Aorta (tissue), 5 donors: ENCODE measurements at places on chromosomes 1 and 21. TPM values are rescaled to one million over a fixed set of nuclear protein-coding genes. Genes with fewer than 3 reads are reported as not detected.

DNA sequence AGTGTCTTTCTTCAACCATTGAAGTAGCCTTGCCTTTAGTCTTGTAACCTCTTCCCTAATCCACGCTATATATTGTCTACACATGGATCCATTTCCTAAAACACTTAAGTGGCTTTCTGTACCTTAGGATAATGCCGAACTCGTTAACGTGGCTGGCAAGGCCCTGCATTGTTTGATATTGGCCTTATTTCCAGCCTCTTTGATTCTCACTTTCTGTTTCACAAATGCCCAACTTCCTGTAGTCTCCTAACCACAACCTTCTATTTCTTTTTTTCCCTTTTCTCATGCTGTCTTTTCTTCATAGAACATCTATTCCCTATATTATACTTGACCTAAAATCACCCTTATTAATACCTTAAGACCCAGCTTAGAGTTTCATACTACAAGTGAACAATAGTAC lies 536.0 kb downstream of the LMO4 start:
- DNase-seq: no peak

GRCh38 chr1:228821252-228821651 lies 86.0 kb downstream of the RHOU start:
- DNase-seq: no peak

ALPL gene
- 22.3 TPM for total RNA-seq

DNA sequence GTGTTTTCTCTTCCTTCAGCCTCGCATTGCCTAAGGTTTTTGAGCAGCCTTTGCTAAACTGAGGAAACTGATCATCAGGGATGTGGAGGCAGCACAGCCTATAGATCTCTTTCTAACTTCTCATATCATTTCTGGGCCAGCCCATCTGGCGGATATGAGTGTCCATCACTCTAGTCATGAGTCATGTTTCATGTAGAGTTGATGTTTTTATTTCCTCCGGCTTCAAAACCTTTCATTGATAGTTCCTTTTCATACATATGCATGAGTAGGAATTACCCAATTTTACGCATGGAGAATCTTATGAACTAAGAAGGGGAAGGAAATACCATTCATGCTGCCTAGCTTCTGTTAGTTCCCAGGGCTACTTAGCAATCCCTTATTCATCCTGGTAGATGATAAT lies 66.3 kb downstream of the SPATA46 start:
- DNase-seq: no peak

- no peak for DNase-seq
These were observed 52.5 kb downstream of the DISC1 start for GRCh38 chr1:231679109-231679508.

DNA sequence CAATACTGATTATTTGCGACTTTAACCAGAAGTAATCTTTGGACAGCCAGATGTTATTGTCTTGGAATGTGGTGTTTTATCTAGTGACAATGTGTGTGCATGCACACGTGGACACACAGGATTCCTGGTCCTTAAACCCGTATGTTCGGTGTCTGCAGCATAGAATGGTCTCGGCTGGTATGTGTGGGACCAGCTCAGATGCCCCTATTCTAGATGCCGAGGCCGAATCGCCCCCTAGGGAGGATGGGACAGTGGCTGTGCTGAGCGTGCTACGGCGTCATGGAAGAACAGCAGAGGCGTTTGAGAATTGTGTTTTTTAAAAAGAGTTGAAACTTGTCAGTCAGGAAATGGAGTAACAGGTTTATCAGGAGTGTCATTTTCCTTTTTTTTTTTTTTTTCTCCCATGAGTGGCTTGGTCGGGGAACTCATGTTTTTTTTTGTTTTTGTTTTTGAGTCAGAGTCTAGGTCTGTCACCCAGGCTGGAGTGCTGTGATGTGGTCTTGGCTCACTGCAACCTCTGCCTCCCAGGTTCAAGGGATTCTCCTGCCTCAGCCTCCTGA lies 30.1 kb downstream of the SKI start:
- DNase-seq: no peak

DNA sequence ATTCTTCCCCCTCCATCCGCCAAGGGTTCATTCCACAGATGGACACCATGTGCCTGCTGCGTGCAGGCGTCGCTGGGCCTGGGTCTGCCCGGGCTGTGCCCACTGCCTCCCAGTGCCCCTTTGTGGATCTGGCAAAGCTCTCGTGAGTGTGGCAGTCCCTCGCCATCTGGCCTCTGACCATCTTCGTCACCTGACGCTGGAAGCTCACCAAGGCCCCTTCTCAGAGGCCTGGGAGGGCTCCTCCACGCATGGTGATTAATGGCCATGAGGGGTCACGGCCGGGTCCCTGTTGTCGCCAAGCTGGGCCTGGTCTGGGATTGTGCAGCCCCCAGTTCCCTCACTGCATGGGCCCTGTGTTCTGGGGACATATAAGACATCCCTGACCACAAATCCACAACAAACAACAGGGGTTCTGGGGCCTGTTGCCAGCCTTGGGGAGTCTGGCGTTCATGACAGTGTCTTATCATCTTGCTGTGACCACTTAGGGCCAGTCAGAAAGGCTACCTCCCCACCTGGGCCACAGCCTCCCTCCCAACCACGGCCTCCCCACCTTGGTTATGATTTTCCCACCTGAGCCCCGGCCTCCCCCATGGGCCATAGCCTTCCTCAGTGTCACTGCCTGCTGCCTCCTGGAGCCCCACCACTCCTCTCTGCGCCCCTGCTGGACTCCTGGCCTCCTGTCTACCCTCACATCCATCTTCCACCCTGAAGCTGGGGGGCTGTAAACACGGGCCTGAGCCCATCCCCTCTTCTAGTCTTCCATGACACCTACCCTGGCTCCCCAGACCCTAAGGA lies 27.9 kb downstream of the SLC45A1 start:
- DNase-seq: no peak

DNA sequence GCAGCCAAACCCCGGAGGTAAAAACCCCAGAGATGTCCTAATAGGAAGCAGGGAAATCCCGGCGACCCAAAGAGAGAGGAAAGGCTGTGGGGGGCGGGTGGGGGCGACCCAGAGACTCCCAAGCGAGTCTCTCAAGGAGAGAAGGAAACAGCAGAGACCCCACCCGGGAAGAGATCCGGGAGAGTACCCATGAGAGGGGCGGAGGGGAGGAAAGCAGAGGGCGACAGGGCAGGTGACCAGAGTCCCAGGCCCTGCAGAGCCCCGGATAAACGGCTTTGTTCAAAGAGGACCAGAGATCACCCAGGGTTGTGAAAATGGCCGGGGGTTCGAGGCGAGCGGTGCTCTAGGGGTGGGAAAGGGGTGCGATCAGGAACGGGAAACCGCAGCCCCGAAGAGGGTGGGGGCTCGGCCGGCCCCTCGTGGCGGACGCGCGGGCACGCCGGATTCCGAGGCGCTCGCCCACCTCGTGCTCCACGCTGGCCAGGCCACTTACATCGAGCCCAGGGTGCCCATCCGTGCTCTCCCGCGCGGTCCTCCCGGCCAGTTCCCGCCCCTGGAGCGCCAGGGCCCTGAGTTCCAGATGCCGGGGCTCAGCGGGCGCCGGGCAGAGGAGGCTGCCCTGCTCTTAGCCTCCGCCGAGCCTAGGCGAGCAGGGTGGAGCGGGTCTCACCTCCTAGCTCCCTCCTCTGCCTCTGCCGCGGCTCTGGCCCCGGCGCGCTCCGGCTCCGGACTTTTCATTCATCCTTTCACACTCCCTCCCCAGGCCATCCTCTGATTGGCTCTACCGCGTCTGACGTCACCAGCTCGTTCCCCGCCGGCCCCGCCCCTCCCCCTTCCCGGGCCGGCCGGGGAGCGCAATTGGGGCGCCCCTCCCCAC lies 52.3 kb downstream of the RHBG start:
- peak; percentile 93 for DNase-seq

DNA sequence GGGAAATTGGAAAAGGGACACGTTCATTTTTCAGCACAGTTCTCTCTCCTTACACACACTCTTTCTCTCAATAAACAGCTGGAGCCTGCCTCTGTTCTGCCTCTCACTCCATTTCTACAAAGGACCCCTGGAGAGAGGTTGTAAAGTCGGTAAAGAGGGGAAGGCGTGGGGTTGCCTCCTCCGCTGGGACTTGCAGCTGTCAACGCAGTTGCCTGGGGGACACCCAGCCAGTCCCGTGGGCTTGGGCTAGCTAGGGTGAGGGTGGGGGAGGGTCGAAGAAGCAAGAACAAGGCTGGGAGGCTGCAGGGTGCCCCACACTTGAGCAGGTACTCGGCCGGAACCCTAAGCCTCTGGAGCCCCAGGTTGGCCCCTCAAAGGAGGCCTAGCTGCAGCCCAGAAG lies 27.6 kb downstream of the C1orf216 start:
- no peak for DNase-seq

KCNA3 gene
- 0.97 TPM for total RNA-seq

DNA sequence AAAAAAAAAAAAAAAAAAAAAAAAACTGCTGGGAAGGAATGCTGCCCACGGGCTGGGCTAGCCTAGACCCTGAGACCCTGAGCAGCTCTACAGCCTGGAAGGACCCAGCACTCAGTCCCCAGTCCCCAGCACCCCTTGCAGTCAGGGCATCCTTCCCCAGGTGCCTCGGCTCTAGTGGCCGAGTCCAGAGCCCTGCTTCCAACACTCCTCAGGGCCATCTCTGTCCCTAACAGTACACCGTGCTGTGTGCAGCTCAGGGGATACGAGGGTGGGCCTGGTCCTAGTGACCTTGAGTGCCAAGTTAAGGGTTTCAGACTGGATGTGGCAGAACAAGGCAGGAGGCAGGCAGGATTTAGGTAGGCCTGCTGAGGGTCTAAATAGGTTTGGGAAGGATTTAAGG lies 50.2 kb upstream of the LRP8 start:
- DNase-seq: peak; percentile 57

DNA sequence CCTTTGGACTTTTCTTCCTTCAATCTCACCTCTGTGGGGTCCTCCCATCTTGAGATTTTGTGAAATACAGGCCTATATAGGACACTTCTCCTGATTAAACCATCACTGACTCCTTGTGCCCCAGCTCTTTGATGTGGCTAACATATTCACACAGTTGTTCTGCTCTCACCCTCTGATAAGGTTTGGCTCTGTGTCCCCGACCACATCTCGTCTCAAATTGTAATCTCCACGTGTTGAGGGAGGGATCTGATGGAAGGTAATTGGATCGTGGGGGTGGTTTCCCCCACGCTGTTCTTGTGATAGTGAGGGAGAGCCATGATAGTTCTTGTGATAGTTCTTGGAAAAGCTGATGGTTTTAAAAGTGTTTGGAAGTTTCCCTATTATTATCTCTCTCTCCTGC lies 19.7 kb downstream of the LRRC7 start:
- DNase-seq: no peak

- DNase-seq: no peak
These were observed 46.1 kb upstream of the MTF2 start for GRCh38 chr1:93033029-93033428.

DNA sequence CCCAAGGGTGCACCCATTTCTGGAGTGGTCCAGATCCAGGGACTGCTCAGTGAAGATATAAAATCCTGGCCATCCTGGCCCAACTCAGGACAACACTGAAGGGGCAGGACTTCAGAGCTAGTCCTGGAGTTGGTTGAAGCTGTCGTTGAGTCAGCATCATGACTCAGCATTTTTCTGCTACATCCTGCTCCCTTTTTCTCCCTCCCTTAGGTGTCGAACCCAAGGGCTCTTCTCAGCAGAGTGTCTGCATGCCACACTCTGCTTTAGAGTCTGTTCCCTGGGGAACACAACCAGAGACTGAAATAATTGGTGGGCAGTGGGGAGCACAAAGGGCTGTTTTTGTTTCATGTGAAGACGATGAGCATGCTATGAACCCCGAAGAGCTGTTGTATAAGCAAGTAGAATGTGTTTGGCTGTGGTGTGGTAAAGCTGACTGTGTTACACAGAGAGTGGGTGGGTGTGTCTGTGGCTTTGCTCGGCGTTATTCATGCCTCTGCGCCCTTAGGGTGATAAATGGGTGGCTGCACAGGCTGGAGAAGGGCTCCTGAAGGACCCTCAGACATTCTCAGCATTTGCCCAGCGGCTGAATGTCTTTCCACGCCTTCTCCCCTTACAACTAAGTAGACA lies 167.2 kb downstream of the CYYR1 start:
- no peak for DNase-seq

DNA sequence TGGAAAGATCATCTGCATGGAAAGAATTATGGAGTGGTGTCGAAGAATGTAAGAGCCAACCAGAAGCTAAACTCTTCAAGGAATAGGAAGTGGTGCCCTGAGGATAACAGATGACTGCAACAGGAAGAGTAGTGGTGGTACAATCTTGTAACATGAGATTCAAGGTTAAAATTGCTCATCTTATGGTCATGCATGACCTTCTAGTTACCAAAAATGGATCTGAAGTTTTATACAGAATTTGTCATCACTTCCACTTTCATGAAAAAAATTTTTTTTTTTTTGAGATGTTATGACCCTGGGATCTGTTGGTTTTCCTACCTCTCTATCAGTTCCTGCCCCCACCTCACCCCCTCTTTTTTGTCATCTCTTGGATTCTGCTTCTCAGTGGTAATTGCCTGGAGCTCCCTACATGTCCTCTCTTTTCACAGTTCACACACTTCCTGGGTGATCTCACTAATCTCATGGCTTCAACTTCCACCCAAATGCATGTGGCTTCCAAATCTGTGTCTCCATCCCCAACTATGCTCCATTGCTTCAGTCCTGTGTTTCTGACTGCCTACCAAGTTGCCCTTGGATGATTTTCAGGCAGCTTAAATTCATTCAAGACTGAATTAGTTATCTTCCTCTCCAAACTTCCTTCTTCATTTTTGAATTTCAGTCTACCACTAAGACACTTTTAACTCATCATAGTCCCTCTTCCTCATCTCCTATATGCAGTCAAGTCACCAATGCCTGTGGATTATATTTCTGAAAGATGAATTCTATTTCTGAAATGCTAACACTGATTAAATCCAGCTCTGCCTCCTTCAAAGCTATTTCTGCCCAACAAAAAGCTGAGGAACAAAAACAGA lies 48.4 kb downstream of the SLAMF6 start:
- DNase-seq: no peak

MPL gene
- 0.52 TPM for total RNA-seq

DNA sequence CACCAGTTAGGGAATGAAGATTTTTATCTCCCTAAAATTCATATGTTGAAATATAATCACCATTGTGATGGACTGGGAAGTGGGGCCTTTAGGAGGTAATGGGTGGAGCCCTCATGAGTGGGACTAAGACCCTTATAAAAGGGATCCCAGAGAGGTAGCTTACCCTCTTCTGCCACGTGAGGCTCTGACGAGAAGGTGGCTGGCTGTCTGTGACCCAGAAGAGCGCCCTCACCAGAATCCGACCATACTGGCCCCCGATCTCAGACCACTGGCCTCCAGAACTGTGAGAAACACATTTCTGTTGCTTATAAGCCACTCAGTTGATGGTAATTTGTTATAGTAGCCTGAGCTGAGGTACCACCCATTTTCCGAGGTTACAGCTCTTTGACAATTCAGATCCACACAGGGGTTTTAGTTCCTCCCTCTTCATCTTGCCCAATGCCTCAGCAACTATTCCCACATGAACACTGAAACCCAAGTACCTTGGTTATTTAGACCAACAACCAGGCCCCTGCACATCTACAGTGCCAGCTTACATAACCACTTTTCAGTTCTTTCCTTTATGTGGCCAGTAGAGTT lies 27.6 kb upstream of the HUNK start:
- DNase-seq: no peak

RIMKLA gene
- total RNA-seq: 1.3 TPM
